ENCODE measurements at places on chromosomes 13 and 19. TPM values are rescaled to one million over a fixed set of nuclear protein-coding genes. Genes with fewer than 3 reads are reported as not detected.

Gene ZNF227
- 14.3 TPM for polyA plus RNA-seq

Gene LMTK3
- polyA plus RNA-seq, result not detected

Gene PGLYRP1
- 0.43 TPM for polyA plus RNA-seq

Gene TSPAN16
- not detected for polyA plus RNA-seq
